ENCODE measurements at places on chromosomes 5 and 9.

DNA sequence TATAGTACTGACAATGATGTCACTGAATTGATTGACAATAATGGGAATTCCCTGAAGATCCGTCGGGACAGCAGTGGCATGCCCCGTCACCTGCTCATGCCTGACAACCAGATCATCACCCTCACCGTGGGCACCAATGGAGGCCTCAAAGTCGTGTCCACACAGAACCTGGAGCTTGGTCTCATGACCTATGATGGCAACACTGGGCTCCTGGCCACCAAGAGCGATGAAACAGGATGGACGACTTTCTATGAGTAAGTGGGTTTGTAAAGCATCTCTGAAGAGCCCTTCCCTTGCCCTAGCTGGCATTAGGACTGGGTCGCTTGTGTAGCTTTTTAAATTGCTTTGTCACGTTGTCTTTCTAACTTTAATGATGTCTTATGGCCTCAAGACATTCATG lies 72.7 kb upstream of the WWC1 start:
- DNase-seq, result no peak

DNA sequence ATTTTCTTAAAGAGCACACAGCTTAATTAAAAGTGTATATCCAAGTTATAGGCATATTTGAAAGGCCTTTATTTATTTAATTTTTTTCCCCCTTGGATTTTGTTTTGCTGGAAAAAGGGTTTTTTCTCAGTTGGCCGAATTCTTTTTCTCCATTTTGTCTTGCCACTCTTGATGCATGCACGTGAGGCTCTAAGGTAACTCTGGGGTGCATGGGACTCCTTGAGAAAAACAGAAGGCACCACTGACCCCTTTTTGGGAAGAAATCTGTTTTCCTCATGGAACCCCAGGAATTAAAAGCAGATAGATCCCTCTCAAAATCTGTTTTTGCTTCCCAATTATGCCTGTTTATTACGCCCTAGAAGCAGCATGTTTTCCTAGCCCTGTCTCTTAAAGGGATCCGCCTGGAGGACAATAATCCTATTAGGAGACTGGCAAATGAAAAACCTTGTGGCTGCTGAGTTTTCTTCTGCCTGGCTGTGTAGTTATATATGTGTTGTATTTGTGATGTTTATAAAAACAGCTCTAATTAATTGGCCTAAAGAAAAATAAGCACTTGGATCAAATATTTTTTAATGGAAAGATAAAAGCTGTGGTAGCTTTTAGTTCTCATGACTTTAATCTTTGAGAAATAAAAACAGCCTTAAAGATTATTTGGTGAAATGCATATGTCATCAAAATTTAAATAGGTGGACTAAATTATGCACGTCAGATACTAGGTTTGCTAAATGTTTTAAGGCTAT lies 435.1 kb upstream of the CDH9 start:
- DNase-seq, result no peak

- DNase-seq, result no peak
Observed at GRCh38 chr5:66538126-66538525, 58.1 kb upstream of the MAST4 start.

DNA sequence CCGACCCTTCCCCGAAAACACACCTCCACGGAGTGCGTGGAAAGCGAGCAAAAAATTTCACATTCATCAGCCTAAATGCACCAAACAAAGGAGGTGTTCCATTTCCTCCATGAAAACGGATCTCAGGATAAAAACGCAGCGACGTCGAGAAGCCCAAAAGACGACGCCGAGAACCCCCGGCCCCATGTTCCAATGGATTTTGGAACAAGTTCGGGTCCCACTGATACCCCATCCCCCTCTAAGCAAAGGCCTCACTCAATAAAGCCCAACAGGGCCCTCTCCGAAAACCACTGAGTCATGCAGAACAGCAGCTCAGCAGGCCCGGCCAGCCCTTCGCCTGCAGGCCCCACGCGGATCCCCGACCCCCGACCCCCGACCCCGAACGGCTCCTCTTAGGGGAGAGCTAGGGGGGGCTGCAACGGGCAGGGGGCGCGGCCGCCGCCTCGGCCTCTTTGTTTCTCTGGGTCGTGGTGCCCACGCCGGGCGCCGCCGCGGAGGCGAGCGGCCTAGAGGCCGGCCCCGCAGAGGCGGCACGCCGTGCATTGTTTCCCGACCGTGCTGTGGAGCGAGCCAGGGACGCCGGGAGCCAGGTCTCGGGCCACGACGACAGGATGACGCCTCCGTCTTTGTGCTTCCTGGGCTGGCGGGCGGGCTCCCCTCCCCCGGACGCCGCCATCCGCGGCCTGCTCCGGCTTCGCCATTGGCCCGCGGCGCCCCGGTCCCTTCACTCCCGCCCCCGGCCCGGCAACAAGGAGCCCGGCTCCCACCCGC lies 915 bp downstream of the ZFAND5 start:
- peak; percentile 63 for DNase-seq

DNA sequence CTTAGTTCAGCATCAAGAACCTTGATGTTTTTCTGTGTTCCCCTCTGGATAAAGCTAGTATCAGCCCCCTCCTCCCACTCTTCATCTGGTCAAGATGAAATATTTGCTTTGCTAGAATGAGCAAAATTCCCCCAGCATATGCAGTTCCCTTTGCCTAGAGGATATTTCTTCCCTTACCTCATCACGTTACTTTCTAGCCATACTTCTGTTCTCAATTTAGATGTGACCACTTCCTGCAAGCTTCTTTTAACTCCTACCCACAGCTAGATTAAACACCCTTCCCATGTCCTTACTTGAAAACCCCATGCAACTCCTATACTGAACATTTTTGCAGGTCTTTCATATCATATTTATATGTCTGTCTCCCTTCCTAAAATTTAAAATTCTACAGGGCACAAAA lies 178.9 kb upstream of the TUSC1 start:
- no peak for DNase-seq

GRCh38 chr5:171426266-171426665 lies 6.8 kb downstream of the FGF18 start:
- DNase-seq, result no peak

DNA sequence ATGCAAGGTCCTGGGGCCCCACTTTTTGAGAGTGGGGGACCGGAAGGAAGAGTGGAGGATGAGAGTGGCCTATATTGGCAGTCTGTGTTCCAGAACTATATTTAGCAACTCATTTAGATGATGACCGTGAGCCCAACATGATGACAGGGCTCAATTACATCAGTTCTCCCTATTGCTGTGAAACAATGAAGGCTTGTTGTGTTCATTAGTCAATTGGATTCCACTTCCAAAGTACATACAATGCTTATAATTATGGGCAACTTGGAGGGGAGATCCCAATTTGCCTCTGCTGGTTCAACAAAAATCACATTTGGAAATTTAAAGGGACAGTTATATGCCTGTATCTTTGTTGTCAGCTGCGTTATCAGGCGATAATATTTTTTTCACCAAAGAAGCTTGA lies 91.1 kb downstream of the TARS1 start:
- DNase-seq, result no peak

- DNase-seq, result no peak
Observed at GRCh38 chr9:112034216-112034611, 137.6 kb downstream of the UGCG start.

DNA sequence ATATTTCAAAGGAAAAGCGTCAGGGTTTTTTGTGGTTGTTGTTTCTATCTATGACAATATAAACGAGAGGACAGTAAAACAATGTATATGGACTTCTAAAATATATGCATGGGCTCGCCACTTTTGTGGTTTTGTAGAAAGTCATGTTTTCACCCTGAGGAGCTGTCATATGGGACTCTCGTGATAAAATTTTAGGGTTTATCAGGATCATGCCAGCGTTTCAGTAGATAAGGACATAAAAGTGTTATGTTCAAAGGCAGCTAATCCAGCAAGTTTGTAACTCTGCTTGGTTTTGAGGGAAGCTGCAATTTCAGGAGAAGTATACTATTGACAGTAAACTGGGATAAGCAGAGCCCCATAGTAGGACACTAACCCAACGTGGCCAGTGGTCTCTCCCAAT lies 120.3 kb downstream of the CDC42SE2 start:
- DNase-seq, result peak; percentile 83

- no peak for DNase-seq
Observed at GRCh38 chr5:23996525-23996924, 489.1 kb downstream of the PRDM9 start.

DNA sequence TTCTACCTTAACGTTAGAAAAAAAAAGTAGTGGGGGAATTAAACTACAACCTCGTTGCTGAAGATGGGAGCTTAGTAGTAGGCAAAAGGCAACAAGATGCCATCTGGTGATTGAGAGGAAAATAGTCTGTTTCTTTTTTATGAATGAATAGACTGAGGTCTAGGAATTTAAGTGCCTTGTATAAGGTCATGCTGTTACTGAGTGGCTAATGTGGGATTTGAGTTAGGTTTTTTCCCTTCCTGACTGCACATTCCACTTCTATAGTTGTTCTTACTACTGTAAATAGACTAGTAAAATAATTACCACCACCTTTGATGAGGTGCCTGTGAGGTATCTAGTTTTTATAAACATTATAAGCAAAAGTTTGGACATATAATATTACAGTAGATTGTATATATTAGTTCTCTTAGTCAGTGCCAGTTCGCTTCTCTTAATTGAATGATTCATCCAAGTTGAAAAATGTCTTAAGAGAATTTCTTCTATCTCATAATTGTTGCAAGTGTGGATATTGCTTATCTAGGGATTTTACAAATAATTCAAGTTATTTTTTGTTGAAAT lies 19.1 kb downstream of the FSD1L start:
- no peak for DNase-seq

GRCh38 chr9:6449645-6450044 lies 36.6 kb downstream of the UHRF2 start:
- DNase-seq, result peak; percentile 24

GRCh38 chr9:72911247-72911775 lies 41.5 kb downstream of the ALDH1A1 start:
- no peak for DNase-seq

GRCh38 chr5:170449232-170449631 lies 54.6 kb upstream of the KCNIP1 start:
- DNase-seq, result no peak

GRCh38 chr9:131227959-131228460 lies 48.3 kb downstream of the FAM78A start:
- DNase-seq, result no peak

- DNase-seq, result no peak
Observed at GRCh38 chr9:103799959-103800358, 294.1 kb upstream of the SMC2 start.

DNA sequence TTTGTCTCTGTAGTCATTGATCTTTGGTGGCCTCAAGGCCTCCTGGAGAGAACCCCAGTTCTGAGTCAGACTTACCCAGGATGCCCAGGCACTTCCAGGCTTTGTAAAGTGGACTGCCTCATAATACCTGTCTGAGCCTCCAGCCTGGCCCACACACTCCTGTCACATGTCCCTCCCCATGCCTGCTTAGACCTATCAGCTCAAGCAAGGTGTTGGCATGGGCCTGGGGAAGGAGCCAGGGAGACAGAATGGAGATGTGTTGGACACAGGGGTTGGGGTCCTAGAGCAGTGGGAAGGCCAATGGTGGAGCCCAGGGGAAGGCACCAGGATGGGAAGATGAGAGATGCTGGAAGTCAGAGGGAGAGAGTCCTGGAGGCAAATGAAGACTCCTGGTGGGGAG lies 136.2 kb downstream of the CFAP90 start:
- no peak for DNase-seq

- DNase-seq, result no peak
Observed at GRCh38 chr5:157137691-157138090, 5.0 kb downstream of the MED7 start.

DNA sequence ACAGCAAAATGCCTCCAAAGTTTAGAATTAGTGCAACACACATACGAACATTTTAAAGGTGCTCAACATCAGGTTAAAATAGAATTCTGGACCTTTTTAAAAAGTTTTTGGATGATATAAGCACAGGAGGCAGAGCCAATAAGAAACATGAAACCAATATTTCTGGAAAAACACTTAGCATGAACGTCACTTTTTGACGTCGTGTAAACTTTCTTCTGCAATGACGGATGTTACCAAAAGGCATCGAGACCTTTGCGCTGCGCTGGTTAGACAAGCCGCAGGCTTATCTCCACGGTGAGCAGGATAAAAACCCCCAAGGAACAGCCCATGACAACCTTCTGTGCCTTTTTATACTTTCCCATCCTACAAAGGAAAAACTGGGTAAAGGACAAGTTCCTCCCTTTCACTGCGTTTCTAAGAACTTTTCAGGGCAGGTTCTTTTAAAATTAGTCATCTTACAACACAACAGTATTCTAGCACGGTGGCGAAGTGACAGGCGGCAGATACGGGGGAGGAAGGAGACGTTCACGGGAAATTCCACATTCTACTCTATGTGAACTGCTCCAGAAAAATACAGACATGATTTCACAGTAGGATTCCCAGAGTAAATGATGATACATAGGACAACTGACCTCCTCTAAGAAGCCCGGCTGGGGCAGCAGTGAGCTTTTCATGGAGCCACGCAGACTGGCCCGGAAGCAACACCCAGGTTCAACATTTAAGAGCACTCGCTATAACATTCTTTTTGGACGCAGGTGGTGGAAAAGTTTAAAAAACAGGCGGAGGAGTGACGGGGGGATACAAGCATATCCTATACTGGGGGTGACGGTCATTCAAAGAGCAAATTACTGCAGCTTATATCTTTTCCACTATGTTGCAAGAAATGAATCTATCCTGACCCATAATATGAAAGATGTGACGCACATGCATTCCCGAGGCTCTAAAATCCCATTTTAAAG lies 52.4 kb downstream of the USP20 start:
- peak; percentile 82 for DNase-seq

DNA sequence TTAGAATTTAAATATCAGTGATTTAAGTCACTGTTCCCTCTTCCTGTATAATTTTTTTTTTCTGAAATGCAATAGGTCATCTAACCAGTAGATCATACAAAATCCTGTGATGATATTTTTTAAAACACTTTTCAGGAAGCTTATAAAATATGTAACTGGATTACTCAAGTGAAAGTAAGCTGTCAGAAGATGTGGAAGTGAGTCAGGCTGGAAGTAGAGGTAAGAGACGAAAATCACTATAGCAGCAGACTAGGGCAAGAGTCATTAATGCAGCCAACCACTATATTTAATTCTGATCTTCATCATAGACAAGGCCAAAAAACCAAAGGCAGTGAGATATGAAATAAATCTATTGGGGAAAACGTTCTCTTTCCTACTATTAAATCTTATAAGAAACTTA lies 65.7 kb upstream of the C6 start:
- DNase-seq, result no peak

DNA sequence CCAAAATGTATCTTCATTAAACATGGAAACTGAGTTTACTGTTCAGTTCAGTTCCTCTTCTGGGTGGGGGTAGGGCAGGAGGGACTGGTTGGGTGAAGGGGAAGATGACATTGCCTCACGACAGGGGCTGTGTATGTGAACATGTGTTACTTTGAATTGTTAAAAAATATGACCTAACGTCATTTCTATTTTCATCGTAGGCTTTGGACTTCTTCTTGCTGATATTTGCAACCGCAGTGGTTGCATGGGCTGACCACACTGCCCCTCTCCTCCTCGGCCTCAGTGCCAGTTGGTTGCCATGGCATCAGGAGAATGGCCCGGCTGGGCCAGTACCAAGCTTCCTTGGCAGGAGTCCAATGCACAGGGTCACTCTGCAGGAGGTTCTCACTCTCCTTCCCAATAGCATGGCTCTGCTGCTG lies 41.5 kb downstream of the HACD4 start:
- DNase-seq, result peak; percentile 8

All from hematopoietic multipotent progenitor cell treated with erythropoietin and hydrocortisone succinate and interleukin-3 and kit ligand, for 6 days (in vitro differentiated cells).